ENCODE measurements at places on chromosomes 13 and 19. TPM values are rescaled to one million over a fixed set of nuclear protein-coding genes. Genes with fewer than 3 reads are reported as not detected.

Gene ICAM3
- total RNA-seq, result 4.7 TPM

Gene FXYD1
- total RNA-seq, result not detected

DNA sequence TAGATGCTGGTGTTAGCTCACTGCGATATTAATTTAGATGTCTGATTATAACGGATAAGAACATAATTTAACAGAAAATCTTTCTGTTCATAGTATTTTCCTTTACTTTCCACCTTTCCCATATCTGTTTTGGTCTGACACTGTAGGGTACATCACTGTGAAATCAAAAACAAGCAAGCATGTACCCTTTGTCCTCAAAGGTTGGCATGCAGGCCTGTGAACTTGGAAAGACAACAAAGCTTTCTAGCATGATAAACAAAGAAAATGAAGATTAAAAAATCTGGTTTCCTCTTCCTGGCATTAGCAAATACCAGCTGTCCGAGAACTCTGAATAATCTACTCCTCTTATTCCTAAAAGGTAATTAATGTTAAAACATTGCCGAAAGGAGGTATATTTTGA, 31.6 kb downstream of the THSD1 start:
- no peak for DNase-seq

- no peak for DNase-seq
Measured at GRCh38 chr19:20209051-20209450, 42.0 kb downstream of the ZNF486 start.

Gene EPS8L1
- 30.5 TPM for total RNA-seq

DNA sequence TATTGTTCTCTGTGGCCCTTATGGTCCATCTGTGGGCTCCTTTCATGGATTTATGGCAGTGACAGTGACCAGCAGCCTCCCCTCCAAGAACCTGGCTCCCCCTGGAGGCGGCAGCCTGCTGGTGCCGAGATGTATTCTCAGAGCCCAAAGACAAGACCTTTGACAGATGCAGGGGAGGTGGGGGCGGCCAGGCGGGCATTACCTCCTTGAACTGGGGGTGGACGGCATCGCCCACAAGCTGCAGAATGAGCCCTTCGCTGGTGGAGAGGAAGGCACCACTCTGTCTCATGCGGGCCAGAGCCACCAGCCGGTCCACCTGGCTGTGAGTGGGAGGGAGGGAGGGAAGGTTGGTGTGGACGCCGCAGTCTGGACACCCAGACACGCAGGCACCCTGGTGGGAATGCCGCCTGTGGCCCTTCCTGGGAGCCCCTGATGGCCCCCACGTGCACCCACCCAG, 6.6 kb downstream of the ISOC2 start:
- DNase-seq, result no peak

GRCh38 chr19:45123440-45123850, 30.5 kb downstream of the PPP1R37 start:
- DNase-seq, result no peak

Gene TGFBR3L
- total RNA-seq, result 0.14 TPM

- DNase-seq, result no peak
Measured at GRCh38 chr13:73321043-73321442, 262.2 kb downstream of the KLF5 start.

DNA sequence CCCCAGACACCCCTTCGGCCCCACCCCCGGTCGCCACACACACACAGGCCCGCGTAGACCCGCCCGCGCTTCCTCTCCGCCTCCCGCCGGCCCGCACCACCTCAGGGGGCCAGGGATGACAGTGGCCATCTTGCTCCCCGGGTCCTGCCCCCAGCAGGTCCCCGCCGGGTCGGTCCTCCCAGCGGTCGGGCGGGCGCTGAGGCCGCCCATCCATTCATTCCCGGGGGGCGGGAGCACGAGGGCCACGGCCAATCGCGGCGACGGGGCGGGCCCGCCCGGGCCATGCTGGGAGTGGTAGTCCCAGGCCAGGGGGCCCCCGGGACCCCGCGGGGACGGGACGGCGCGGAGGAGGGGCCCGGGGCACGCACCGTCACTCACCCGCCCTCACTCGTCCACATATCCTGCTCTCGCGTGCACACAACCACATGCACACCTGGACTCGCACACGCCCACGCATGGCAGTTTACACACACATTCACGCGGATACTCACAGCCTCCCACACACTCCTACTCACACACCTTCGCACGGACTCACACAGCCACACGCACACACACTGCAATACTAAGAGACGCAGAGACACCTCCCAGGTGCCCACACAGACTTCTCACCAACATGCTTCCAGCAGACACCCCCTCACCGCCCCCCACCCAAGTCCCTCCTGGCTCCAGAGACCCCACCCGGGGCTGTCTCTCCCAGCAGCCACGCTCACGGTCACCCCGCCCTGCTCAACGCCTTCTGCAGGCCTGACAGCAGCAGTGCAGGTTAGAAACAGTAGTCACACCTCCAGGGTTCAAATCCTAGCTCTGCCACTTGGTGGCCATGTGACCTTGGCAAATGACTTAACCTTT, at the start of gene DPF1:
Gene DPF1 (minus strand): TSS at position 209 of the 849 bp plus-strand sequence. CDS start 80 bp downstream, at position 129.
- no peak for DNase-seq

GRCh38 chr19:35760711-35761349, 2.9 kb downstream of the PROSER3 start:
- DNase-seq, result no peak

DNA sequence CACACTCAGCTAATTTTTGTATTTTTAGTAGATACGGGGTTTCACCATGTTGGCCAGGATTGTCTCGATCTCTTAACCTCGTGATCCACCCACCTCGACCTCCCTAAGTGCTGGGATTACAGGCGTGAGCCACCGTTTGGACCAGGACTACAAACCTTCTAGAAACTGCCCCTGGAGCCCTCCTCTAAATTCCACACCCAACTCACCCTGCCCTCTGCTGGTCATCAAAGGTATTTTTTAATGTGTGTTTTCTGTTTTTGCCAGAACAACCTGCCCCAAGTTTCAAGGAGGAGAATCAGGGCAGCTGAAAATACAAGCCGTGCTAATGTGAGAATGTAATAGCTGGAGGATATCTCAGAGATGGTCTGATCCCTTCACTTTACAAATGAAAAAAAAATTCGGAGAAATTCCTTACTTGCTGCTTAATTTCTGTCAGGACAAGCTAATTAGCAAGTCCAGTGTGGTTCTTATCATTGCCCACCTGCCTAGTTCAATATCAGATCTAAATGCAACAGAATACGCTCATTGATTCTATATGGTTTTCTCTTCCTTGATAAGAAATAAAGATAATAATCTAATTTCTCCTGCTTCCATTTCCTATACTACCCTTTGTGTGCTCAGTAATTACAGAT, 4.1 kb downstream of the ATP8A2 start:
- no peak for DNase-seq

Gene ZNF878
- 0.67 TPM for total RNA-seq

- DNase-seq, result no peak
Measured at GRCh38 chr13:29706923-29707322, 111.4 kb upstream of the SLC7A1 start.

- DNase-seq, result no peak
Measured at GRCh38 chr19:48248081-48248833, 7.5 kb downstream of the CARD8 start.

- no peak for DNase-seq
Measured at GRCh38 chr19:35501684-35502083, 11.4 kb upstream of the KRTDAP start.

Gene PRSS57
- total RNA-seq, result not detected

DNA sequence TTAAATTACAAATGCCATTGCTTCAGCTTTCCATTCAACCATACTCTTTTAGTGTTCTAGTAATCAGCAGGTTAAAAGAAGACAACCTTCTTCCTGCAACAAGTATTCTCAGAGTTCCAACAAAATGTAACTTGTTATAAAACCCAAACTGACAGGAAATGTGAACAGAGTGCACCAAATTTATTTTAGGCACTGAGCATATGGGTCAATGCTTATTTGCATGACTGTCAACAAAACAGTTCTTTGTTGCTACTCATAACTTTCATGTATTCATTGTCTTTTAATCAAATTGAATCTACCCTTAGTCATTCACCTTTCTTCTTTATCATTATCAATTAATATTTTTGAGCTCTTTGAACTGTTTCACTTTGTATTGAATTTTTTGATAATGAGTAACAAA, 554.1 kb downstream of the DACH1 start:
- DNase-seq, result no peak

DNA sequence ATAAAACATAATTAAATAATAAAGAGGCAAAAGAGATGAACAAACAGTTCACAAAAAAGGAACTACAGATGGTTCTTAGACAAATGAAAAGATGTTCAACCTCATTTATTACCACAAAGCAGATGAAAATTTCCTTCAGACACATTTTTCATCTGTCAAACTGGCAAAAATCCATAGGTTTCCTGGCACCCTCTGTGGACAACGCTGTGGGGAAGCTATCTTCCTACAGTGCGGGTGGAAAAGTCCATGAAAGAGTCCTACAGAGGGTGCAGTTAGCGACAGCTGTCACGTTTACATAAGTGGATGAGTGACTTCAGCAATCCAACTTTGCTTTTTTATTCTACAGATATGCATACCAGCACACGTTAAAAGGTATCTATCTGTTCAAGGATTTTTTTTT, 30.3 kb upstream of the PDCD5 start:
- no peak for DNase-seq

DNA sequence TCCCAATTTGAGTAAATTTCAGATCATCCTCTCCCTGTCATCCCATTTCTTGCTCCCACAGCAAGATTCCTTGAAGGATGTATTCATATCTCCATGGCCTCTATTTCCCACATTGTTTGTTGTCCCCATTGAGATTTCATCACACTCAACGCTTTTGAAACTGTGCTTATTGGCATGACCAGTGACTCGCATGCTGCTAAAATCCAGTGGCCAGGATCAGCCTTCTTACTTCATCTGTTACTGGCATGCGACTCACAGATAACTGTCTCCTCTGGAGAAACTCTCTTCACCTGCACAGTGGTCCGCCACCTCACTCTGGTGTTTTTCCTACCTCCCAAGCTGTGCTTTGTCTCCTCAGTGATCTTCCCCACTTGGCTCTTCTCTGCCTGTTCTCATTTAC, 95.8 kb downstream of the WASF3 start:
- peak; percentile 34 for DNase-seq

Gene GDF15
- total RNA-seq, result 822 TPM

- DNase-seq, result no peak
Measured at GRCh38 chr13:38871275-38871674, 119.4 kb downstream of the STOML3 start.

Gene CYP2A6
- not detected for total RNA-seq

Gene MLNR
- not detected for total RNA-seq

GRCh38 chr13:32314271-32315237, 609 bp downstream of the ZAR1L start:
- no peak for DNase-seq

Gene PRRG2
- 7.2 TPM for total RNA-seq

DNA sequence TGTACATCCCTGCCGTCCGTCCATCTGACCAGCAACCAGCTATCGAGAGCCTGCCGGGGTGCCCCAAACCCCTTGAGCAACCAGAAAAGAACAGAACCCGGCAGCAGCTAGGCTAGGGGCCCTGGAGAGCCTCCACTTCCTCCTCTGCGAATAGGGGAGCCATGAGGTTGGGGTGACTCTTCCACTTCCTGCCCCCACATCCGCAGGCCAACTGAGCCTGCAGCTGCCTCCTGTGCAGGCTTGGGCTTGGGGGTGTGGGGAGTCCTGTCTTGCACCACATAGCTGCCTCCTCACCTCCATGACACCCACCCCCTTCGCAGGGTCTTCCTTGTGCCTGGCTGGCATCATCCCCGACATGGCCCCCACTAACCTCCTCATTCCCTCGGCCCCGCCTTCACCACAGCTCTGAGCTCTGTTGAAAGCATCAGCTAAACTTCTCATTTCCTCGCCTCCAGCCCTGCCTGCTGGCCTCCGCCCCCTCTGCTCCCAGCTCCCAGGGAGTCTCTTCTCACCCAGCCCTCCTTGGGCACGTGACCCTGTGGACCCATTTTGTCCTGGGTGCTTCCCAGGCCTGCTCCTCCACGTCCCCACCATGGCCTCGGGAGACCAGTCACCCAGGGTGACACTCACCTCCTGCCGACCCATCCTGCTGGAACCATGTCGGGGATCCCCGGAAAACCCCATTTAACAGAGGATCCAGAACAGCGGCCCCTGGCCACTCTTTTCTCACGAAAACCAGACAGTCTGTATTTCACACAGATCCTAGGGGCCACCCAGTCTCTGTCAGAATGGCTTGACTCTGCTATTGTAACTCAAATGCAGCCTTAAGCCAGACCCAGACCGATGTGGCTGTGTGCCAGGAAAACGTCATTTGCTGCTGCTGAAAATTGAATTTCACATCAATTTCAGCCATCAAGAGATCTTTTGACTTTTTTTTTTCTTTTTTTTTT, 50.4 kb downstream of the MYO9B start:
- DNase-seq, result no peak

GRCh38 chr13:103615771-103616170, 549.6 kb upstream of the SLC10A2 start:
- no peak for DNase-seq

- no peak for DNase-seq
Measured at GRCh38 chr19:54654447-54655321, 8.1 kb upstream of the LILRB4 start.

DNA sequence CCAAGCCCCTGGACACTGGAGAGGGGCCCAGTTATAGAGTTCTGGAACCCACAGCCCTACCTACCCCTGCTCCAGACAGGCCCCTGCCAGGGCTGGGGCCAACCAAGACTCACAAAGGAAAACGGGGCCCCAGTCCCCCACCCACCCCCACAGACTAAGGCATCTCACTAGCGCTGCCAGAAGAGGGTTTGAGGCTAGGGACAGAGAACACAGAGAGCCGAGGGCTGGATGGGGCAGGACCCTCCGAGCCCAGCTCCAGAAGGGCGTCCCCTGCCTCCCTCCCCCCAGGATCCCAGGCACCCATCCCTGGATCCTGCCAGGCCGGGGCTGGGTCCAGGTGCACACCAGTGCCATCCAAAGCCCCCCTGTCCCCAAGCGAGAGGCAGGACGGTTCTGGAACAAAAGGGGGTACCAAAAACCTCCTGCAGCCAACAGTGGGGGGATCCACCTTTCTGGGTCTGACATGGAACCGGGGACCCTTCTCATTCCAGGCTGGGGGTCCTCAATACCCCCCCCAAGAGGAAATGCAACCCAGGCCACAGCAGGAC, 4.4 kb upstream of the REXO1 start:
- DNase-seq, result no peak

Gene THSD1
- 4.8 TPM for total RNA-seq

DNA sequence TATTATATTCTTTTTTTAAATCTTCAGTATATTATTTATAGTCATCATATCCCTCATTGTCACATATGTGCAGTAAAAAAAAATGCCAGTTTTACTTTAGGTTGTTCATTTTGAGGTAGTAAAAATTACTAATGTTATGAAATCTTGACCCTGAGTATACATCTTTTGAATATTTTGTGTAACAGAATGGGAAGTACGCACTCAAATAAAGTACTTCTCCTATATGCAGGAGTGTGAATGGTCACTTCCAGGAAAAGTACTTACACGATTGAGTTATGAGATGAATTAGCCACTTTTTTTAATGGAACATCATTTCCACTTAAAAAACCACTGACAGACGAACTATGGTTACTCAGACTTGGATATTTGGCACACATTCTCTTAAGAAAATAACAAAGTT, 58.5 kb downstream of the C13orf42 start:
- no peak for DNase-seq

- DNase-seq, result no peak
Measured at GRCh38 chr19:38252941-38253691, 3.1 kb downstream of the PPP1R14A start.

Gene PTGIR
- total RNA-seq, result 0.48 TPM

GRCh38 chr19:40274585-40275544, 10.3 kb downstream of the AKT2 start:
- no peak for DNase-seq

- DNase-seq, result no peak
Measured at GRCh38 chr13:110408286-110408685, 101.2 kb downstream of the COL4A2 start.
